ENCODE measurements at places on chromosomes 2 and 18.

DNA sequence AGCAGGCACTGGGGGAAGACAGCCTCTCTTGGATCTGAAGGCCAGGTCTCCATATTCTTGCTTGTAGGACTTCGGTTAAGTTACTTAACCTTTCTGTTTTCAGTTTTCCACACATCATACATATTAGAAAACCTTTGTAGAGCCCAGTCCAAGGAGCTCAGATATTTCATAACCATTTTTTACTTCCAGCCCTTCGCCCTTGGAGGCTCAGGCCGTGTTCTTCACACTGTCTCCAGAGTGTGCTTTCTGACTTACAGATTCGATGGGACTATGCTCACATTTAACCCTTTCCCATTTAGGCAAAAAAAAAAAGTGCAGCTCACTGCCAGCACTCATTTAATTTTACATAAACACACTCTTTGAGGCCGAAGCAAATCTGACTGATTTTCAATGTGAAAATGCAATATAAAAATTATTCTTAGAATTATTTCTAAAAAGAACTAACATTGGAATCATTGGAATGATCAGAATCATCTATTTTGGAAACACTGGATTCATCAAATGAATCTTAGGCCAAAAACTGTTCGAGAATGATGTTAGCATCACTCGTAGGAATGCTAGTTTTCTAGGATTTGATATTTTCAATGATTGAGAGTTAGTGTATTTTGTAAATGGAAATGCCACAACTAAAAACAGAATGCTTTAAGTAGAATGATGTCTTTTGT, 55.0 kb downstream of the MTHFD2 start:
- DNase-seq = no peak

DNA sequence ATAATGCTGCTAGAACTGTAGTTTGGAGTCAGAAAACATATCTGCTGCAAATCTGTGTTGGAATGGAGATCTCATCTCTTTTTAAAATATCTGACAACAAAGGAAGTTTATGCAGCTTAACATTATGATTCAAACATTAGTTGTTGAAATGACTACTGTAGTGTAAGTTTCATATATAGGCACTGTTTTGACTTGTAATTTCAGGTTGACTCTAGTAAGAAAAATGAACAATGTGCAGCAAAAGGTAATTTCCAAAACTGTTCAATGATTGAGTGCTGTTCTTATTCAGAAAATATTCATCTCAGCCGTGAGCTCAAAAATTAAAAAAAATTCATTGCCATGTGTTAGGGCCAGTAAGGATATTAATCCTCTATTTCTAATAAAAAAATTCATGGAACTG, 48.5 kb downstream of the CCDC138 start:
- no peak for DNase-seq

- no peak for DNase-seq
Measured at GRCh38 chr2:34552337-34552736, 953.2 kb upstream of the FAM98A start.

DNA sequence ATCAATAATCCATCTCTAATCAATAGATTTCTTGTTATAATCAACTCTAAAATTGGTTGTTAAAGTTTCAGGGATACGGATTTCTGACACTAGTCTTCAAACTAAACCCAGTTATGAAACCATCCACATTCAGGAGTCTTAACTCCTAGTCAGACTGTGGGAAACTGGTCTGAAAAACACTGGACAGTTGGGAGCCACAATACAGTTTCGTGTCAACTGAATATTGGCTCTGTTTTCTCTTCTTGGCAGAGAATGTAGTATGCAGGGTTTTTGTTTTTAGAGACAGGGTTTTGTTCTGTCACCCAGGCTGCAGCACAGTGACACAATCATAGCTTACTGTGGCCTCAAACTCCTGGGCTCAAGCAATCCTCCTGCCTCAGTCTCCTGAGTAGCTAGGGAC, 123.1 kb downstream of the RTTN start:
- no peak for DNase-seq

DNA sequence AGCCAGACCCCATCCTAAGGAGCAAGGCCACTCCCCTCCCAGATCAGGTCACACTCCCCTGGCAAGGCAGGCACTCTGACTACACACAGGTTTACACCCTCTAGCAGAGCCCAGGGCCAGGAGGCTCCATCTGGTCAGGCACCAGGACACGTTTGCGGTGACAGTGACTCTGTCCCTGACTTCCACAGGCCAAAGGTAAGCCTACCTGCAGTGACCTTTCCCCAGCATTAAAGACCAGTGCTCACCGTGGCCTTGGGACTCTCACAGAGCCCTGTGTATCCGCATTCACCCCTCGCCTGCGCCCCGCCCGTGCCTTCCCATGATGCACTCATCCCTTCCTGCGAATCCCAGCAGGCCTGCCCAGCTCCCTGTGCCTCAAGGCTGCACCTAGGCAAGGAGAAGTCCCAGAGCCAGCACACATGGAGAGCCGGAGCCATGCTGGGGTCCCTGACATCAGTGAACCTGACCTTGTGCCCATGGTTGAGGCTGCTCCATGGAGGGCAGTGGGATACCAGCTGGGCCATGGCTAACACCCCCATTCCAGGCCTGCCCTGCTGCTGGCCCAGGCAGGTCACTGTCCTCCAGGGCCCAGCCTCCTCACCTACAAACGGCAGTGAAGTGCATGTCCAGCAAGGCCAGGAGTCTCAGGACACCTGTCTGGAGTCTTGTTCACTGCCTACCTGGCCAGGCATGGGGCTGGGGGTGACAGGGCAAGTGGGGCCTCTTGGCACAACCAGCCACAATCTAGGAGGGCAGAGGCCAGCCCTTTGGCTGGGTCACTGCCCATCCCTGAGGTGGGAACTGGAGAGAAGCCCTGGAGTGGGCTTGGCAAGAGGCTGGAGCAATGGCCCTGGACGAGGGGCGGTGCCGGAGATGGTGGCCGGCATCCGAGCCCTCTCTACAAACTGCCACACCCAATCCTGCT, 3.0 kb downstream of the NEURL3 start:
- no peak for DNase-seq

- no peak for DNase-seq
Measured at GRCh38 chr2:182416191-182416590, 10.6 kb downstream of the PDE1A start.

GRCh38 chr18:79399275-79400081, 3.7 kb downstream of the NFATC1 start:
- DNase-seq = no peak

DNA sequence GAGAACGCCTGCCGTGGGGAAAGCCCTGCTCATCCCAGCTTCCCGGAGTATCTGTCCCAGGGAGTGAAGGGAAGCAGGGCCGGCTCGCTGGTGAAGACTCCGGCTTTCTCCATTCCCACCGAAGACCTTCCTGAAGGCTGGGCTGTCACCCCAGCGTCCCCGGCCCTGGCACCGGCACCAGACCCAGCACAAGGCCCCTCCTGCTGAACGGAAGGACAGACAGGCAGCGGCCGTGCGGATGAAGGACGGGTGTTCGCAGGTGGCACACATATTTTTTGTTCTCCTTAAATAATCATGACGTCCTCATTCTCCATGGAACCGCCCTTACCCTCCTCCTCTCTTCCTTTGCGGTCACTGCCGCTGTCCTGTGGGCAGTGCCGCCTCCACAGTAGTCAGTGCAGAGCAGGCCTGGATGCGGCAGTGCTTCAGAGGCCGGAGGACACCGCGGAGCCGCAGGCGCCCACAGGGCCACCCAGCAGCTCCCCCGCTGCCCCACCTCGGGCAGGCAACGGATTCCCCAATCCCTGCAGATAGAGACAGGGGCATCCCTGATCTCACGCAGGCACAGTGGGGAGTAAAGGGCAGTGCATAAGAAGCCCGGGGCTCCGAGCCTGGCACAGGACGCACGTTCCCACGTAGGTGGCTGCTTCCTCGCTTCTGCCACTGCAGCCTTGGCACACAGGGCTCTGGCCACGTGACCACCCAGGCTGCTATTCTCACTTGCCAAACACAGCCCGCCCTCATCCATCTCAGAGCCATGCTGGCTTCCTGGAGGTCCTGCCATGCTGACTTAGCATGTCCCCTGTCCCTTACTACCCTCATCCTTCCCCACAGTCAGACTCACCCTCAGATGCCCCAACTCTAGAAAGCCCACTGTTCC, 229.7 kb downstream of the EIPR1 start:
- no peak for DNase-seq

- DNase-seq = no peak
Measured at GRCh38 chr2:219010162-219010756, 17.0 kb upstream of the CRYBA2 start.

- DNase-seq = no peak
Measured at GRCh38 chr18:59268721-59269562, 4.3 kb downstream of the RAX start.

DNA sequence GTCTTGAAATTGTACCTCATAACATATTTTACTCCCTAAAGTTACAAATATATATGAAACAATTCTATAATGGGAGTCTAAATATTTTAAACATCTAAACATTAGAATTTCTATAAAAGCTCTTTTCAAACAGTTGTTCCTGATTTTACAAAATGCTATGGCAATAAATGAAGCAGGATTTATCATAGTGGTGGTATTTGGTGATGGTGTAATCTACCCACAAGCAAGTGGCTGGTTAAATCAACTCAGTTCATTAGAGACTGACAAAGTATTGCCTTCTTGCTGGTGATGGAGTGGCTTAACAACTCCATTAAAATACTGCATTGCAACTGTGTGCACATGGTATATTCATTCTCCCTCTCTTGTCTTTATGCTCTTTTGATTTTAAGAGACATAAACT, 138.9 kb downstream of the PMAIP1 start:
- DNase-seq = no peak

DNA sequence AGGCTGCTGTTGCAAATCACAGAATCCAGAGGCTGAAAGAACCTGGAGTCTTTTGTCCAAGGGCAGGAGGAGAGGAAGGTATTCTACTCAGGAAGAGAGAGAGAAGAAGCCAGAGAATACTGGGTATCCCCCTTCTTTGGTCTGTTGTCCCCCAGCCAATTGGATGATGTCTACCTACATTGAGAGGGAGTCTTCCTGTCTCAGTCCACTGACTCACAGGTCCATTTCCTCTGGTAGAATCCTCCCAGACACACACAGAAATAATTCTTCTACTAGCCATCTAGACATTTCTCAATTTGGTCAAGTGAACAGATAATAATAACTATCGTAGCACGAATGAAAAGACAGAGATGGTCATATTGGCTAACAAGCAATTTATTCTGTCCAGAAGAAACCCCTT, 416.4 kb upstream of the UBE2E3 start:
- no peak for DNase-seq

DNA sequence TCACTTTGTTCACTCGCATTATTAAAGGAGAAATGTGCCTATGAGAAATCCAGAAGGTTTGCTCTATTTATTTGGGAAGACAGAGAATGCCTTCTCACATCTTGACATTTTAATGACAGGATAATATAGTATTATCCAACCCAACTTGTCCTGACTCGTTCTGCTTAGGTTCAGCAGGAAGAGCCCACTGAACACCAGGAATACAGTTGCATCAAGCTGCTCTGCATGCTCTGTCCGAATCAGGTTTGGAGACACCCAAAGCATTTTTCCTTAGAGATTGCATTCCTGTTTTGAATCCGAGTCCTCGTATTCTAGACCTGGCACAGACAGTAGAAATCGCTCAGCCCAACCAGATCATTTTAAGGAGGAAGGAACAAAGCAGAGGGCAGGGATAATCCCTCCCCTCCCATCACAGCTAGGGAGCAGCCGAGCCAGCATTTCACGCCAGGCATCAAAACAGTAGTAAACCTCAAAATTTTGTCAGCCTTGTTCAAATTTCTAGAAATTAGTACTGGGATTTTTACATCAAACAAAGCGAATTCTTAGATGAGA, 837.4 kb upstream of the ID2 start:
- DNase-seq = no peak

- DNase-seq = no peak
Measured at GRCh38 chr2:226420646-226421045, 379.0 kb downstream of the IRS1 start.

GRCh38 chr2:240501531-240501991, 56.2 kb downstream of the ANKMY1 start:
- DNase-seq = no peak

DNA sequence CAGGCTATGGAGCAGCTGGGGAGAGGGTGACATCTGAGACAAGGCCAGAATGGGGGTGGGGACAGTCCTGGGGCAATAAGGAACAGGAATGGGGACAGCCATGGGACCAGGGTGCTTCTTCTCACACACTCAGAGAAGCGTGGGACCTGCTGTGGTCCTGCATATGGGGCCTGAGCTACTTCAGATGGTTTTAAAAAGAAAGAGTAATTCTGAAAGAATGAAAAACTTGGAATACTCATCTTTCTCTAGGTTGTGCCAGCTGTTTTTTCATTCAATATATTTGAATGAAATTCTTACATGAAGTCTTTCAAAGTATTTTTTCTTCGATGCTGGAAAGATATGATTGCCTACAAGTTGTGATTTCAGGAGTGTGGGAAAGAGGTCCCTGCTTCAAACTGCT, 227.5 kb upstream of the APCDD1 start:
- DNase-seq = no peak

- no peak for DNase-seq
Measured at GRCh38 chr2:232085826-232086425, 124.4 kb downstream of the DIS3L2 start.

Measured in stimulated activated CD4-positive, alpha-beta T cell treated with anti-CD3 and anti-CD28 coated beads, TNF-alpha, amount 100 ng/mL, for 4 hours (primary cell).